ENCODE measurements at places on chromosomes 13 and 19.

GRCh38 chr19:13906521-13906904 lies 512 bp downstream of the CC2D1A start:
- DNase-seq = no peak

GRCh38 chr19:46840498-46840942 lies 10.1 kb downstream of the AP2S1 start:
- DNase-seq = no peak

DNA sequence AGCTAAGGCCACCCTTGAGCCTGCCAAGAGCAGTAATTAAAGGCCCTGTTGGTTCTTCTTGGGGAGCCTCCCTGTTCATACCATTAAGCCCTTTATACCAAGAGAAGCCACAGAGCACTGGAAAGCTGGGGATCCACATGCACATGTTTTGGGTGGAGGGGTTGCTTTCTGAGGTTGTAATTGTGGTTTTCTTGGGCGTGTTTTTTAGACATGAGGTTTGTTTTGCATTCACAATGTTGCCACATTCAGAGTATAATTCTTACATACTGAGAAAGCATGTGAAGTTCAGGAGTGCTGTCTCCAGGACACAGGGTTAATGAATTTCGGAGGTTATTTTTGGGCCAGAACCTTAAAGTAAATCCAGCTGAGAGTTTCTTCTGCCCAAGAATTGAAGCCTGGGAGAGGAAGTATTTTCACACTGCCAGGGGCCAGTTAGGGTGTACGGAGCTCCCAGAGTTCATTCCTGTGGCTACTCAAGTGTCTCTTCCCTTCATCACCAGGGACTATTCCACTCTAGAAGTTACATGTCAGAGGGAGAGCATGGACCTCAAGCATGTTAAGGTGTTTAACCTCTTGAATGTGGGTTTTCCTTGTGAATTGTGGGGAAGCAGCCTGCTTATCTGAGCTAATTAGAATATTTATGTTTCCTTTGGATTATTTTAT lies 37.0 kb downstream of the ZNF136 start:
- no peak for DNase-seq

DNA sequence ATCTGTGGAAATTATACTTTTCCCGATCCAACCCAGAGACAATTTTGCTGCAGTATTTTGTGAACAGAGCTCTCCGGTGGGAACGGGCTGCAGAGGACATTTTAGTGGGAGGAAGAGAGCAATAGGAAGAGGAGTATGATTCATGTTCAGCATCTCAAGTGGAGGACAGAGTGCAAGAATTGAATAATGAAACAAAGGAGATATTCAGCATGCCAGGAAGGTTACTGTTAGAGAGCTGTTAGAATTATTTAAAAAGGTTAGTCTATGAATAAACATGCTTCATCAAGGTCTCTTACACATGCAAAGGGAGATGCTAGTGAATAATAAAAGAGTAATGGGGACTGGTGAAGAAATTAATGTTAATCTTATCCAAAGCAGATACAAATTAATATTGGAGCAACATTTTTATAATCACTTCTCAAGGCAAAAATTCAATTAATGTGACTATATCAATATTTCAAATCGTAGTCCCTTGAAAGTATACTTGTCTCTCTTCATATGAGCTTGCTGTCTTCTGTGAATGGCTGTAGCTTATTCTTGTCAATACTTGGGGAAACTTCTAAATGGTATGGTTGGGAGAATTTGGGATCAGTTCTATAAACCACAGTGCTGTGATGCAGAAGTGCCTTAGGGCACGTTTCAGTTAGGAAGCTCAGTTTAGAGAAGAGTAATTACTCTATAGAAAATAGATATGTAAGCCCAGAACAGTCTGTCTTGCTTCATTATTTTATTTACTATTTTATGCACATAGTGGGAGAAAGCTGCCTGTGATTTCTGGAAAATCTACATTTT lies 1165.8 kb downstream of the OLFM4 start:
- no peak for DNase-seq

- no peak for DNase-seq
These were observed 1.1 kb downstream of the ZBTB45 start for GRCh38 chr19:58518256-58519086.

DNA sequence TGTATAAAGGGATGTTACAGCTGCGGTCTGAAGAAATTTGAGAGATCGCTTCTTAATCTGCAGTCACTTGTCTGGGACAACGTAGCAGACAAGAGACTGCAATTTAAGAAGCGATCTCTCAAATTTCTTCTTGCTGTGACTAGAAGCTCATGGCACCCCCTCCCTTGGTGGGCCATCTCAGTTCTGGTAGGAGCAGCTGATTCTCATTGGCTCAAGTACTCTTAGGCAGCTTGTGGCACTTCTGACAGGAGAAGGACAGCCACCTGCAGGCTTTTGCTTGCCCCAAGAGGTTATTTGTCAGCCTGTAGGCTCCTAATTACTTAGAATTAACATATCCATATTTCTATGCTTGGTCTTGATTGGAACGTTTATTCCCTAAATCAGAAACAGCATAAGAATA lies 503.0 kb downstream of the DCT start:
- no peak for DNase-seq

DNA sequence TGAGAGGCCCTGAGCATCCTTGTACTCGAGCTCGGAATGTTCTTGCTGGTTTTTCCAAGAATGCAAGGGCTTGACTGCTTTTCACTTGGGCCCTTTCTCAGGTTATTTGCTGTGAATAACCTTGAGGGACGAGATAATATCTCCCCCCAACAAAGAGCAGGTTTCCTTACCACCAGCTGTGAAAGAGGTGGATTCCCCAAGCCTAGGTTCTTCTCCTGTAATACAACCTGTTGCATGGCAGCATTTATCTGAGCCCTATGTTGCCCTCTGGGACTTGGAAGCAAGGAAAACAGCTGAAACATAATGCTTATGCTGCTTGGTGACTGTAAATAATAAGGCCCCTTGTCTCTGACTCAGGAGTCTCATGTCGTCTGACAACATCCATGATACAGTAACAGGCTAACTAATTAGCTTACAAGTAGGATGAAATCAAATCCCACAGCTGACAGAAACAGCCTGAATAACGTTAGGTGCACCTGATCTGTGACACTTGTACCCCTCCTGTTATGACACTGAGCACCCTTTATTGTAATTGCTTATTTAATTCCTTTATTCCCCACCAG lies 43.6 kb upstream of the RCBTB2 start:
- no peak for DNase-seq

GRCh38 chr19:6213696-6214641 lies 65.8 kb downstream of the MLLT1 start:
- no peak for DNase-seq

DNA sequence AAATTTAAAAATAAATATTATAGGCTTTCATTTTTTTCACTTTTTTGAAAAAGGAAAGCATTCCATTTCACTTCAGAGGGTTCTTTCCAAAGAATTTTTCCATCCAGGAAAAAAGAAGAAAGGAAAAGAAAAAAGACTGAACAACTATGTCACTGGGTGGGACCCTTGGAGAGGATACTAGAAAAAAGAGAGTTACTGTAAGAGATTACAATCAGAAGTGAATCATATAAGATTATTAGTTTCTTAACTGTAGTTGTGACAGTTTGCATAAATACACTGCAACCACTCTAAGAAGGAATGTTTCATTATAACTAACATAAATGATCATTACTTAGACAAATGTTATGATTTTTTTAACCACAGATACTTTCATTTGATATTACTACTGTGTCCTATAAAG lies 87.8 kb downstream of the KLF12 start:
- DNase-seq = no peak

DNA sequence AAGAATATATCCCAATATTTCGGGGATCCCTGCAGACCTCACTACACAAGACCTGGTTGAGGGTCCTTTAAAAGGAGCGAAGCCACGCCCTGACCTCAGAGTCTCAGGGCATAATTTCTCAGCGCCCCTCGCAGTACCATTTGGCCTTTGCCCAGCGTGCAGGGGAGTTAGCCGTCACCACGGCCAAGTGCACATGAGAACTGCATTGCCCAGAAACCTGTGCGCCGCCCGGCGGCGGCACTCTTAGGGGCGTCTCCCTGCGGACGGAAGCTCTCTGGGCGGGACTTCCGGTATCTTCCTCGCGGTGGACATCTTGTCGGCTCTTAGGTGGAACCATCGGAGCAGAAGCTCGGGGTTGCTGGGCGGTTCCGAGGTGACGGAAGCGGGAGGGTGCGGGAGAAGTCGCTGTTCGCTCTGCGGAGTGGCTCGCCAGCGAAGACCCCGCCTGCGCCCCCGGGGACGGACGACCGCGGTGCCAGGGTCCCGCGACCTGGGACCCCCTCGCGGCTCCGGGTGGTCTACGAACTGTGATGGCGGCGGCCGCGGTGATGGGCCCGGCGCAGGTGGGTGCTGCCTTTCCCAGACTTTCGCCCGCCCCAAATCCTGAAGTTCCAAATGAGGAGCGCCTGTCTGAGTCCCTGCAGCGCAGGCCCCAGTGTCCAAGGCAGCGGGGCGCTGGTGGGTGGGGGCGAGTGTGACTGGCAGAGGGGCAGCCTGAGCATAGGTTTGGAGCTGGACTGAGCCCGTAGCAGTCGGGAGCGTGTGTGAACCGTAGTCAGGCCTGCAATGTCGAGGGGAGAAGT lies at the start of gene ZNF134:
Gene ZNF134, plus strand, starts transcription at position 302 of the 803 bp plus-strand sequence. CDS start 5,227 bp downstream, outside the sequence.
- peak; percentile 97 for DNase-seq

- no peak for DNase-seq
These were observed 3.3 kb upstream of the AP3D1 start for GRCh38 chr19:2154587-2155075.

DNA sequence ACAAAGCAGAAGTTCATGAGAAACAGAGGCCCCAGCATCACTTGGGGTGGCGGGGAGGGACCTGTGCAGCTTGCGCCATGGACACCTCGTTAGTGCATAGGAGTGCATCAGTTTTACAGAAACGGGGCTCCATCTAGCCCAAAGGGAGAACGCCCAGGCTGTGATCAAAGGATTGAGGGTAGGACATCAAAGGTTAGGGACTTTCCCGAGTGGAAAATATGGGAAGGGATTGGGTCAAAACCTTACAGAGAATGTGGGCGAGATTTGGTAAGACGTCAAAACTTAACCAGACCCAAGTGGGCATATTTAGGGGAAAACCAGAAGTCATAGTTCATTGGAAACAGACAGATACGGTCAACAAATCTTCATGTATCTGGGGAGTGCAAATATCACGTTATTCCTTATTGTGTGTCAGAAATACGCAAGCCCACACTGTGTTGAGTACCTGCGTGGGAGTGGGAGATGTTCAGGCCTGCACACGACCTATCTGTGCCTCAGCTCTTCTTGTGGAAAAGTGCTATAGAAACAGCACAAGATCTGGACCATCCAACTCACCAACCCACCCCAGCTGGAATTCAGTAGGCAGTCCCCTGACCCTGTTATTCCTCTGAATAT lies 9.4 kb upstream of the GRAMD1A start:
- DNase-seq = no peak

GRCh38 chr13:25215253-25215575 lies 43.1 kb upstream of the AMER2 start:
- DNase-seq = no peak

DNA sequence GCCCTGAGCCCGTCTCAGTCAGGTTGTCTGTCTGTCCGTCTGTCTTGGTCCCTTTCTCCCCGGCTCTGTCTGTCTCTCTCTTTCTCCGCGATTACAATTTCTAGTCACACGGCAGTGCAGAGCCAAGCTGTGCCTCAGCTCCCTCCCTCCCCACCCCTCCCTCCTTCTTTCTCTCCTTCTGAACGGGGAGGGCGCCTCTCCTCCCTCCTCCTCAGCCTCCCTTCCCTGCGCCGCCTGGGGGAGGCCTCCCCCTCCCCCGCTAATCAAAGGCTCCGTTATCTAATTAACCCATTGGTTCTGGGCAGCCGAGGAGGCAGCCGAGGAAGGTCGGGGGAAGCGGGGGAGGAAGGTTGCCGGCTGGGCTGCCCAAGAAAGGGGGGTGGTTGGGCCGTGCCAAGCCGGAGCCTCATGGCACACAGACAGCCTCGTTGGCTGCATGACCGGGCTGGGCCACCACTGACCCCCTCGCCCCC lies 16.5 kb downstream of the LRRC4B start:
- peak; percentile 84 for DNase-seq

DNA sequence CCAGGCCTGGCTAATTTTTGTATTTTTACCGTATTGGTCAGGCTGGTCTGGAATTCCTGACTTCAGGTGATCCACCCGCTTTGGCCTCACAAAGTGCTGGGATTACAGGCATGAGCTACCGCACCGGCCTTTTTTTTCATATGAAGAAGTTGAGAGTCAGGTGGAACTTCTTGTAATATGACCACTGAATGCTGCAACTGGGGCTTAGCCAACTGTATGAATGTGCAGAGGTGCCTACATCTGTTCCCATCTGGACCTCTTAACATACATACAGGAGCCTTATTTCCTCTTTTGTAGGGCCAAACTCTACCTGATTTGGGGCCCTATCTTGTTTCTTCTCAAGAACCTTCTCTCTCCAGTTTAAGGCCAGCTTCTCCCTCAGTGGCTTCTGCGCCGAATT lies 11.9 kb upstream of the GGACT start:
- DNase-seq = no peak

DNA sequence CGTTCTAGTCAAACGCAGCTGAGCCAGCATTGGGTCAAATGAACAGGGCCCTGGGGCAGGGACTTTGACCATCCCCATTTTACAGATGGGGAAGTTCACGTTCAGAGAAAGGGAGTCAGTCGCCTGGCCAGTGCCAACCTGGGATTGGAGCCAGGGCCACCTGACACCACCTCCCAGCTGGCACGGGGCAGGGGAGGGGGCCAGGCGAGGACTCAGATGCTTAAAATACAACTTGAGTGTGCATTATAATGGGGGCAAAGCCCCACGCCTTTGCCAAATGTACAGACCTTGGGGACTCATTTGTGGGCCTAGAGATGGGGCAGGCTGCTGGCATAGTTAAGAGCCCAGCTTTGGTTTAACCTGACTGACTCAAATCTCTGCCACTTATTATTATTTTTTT lies 14.6 kb downstream of the PRR12 start:
- no peak for DNase-seq

GRCh38 chr13:40996426-40997092 lies 22.6 kb downstream of the ELF1 start:
- no peak for DNase-seq

DNA sequence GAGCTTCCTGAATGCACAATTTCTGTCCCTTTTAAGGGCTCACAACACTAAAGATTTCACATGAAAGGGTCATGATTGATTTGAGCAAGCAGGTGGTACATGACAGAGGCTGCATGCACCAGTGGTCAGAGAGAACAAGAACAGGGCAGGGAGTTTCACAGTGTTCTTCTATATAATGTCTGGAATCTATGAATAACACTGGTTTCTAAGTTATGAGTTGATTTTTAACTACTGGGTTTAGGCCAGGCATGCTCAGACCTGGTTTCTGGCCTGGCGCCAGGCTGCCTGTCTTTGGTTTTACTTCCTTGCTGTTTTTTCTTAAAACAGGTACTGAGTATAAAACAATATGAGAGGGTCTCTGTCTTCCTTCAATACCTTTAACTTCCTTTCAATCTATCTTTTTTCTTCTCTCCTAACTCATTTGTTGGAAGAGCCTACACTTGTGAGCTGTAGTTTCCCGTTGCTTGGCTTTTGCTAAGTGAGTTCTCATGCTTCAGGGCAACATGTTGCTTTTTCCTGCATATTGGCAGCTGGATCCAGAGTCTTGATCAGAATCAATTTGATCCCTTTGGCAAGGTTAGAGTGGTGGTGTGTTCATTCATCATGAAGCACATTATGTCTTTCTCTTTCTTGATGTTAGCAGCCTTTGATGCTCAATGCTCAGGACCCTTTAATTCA lies 38.5 kb upstream of the FGF14 start:
- DNase-seq = no peak
